ENCODE measurements at places on chromosomes 3 and 15. TPM values are rescaled to one million over a fixed set of nuclear protein-coding genes. Genes with fewer than 3 reads are reported as not detected.
A peak's percentile ranks its signal among the peaks of the same experiment; 100 is the strongest.

Gene PLOD2
- 36.6 TPM for total RNA-seq

DNA sequence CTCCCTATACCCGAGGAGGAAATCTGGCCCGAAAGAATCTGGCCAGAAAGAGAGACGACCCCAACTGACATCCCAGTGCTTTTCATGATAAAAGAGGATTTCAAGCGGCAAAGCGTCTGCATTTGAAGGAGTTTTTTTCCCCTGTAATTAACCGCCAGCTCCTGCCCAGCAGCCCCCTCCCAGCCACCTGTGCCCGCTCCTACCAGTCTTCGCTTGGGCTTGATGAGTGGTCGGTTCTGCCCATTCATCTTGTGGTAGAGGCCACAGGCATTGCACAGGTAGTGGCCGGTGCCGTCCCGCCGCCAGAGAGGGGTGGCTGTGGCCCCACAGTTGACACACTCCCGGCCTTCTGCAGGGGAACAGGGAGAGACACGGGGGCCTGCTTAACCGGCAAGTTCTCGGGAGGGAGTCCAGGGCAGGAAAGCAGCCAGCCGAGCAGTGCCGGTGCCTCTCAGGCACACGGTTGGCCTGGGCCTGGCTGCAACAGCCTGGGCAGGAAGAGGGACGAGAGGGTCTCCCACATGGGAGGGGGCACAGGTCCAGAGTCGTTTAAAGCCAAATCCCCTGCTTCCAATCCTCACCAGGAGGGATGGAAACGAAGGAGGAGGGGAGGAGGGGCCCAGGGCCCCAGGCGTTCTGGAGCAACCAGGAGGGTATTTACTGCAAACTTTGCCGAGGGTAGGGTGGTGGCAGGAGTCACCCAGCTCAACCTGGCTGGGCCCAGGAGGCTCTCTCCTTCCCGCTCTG is 9.2 kb downstream of the GATA2 start:
- no peaks in the 10 kb centered on the region for H3K36me3 ChIP-seq
- H3K4me1 ChIP-seq = peaks cover 64% of the 10 kb centered on the region
- no peak for DNase-seq
- peak overlapping the region; percentile 57 for H3K4me3 ChIP-seq
- no peak overlapping the region for H3K27ac ChIP-seq

GRCh38 chr3:68958932-68959331 is 26.6 kb upstream of the TAFA4 start:
- H3K4me3 ChIP-seq = no peak overlapping the region
- DNase-seq = no peak
- H3K27ac ChIP-seq = no peak overlapping the region
- H3K27me3 ChIP-seq = no peaks in the 10 kb centered on the region
- no peaks in the 10 kb centered on the region for H3K36me3 ChIP-seq
- peaks cover 16% of the 10 kb centered on the region for H3K4me1 ChIP-seq

GRCh38 chr3:64995857-64996551 is 308.2 kb upstream of the ADAMTS9 start:
- DNase-seq = no peak
- H3K4me1 ChIP-seq = peaks cover 51% of the 10 kb centered on the region
- no peaks in the 10 kb centered on the region for H3K27me3 ChIP-seq
- H3K4me3 ChIP-seq = peak overlapping the region; percentile 18

Gene SEMA3G
- total RNA-seq = 2.5 TPM

DNA sequence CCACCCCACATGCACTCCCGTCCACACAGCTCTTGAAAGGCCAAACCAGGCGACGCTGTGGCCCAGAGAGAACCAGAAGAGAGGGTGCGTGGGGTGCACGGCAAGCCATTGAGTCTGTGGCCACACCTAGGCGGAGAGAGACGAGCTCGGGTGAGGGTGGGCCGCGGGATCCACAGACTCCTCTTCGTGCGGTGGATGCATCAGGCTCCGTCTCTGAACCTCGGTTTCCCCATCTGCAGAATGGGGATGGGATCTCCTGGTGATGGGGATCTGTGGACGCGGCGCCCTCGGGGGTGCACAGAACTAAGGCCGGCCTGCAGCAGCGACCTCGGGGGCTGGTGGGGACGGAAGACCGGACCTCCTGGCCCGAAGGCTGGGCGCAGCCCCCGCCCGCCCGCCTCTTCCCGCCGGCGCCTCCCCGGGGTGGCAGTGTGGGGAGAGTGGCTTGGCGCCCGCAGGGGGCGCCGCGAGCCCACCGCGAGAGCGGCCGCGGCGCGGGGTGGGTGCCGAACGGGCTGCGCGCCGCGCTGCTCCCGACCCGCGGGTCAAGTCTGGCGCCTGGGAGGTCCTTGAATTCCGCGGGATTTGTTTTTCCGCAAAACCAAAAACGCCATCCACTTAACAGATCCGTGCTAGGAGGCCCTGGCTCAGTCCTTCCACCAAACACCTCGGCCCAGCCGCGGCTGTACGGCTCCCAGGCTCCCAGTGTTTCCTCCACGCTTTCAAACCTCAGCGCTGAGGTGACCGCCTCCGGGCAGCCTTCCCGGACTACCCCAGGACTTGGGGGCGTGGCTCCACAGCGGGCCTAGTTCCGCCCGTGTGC is 13.2 kb upstream of the ADPGK start:
- H3K4me3 ChIP-seq = peak overlapping the region; percentile 89
- DNase-seq = peak; percentile 70
- peaks cover 7% of the 10 kb centered on the region for H3K4me1 ChIP-seq

Gene TMEM212
- not detected for total RNA-seq

- peak; percentile 67 for DNase-seq
- H3K36me3 ChIP-seq = peaks cover 3% of the 10 kb centered on the region
- no peaks in the 10 kb centered on the region for H3K27me3 ChIP-seq
- peaks cover 91% of the 10 kb centered on the region for H3K4me1 ChIP-seq
- peak overlapping the region; percentile 100 for H3K27ac ChIP-seq
Observed at GRCh38 chr15:66404532-66404931, 17.8 kb downstream of the MAP2K1 start.

DNA sequence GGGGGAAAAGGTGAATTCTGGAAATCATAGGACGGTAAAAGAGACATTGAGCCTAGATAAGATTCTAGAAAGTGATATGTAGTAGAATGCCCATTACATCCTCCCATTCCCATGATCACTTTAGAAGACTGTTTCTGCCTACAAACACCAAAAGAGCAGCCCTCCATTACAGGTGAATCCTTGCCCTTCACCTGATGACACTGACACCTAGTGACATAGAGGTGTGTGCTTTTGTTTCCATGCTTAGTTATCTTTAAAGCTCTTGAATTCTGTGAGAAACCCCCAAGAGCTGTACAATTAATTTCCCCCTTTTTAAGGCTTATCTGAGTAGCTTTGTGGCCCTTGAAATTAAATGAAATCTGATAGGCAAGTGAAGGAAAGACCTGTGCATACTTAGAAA is 8.3 kb upstream of the BBX start:
- no peak for DNase-seq
- no peak overlapping the region for H3K4me3 ChIP-seq
- H3K4me1 ChIP-seq = no peaks in the 10 kb centered on the region
- H3K27me3 ChIP-seq = no peaks in the 10 kb centered on the region
- no peak overlapping the region for H3K27ac ChIP-seq
